ENCODE measurements at places on chromosomes 16 and 17. TPM values are rescaled to one million over a fixed set of nuclear protein-coding genes. Genes with fewer than 3 reads are reported as not detected.

ESRP2 gene
- total RNA-seq = 5.9 TPM

VEZF1 gene
- 63.2 TPM for total RNA-seq

CTCF gene
- 34.9 TPM for total RNA-seq

HS3ST3B1 gene
- total RNA-seq = 1.6 TPM

PTX4 gene
- total RNA-seq = not detected

PNMT gene
- total RNA-seq = 72.1 TPM

C16orf95 gene
- 3.5 TPM for total RNA-seq

All from placental epithelial cell (primary cell).